ENCODE measurements at places on chromosomes 6 and 20.

- DNase-seq: no peak
These were observed 21.5 kb upstream of the DSE start for GRCh38 chr6:116349216-116349615.

DNA sequence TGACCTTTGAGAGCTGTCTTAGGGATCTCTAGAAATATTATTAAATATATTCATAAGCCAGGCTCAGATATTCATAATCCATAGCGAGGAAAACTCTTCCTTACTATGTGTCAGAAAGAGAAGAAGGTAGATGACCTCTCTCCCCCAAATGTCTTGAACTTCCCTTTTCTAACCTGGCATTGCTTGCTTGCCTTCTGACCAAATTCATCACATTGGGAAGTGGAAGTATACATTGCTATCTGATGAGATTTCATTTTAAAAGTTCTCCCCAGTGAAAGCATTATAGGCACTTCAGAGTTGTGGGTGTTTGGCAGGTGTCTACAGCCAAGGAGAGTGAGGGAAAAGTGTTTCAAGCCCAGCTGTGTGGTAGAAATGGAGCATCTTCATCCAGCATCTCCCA lies 197.3 kb downstream of the ZFAND3 start:
- no peak for DNase-seq

DNA sequence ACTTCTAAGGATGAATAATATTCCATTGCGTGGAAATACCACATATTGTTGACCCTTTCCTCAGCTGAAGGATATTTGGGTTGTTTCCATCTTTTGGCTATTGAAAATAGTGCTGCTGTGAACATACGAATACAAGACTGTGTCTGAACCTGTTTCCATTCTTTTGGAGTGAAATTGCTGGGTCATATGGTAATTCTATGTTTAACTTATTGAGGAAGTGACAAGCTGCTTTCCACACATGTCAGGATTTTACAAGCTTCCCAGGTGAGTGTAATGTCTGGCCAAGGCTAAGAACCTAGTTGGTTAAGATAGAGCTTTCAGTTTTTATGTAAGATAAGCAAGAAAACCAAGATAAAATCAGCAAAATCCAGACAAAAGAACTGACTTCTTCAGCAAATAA lies 48.8 kb downstream of the PPP1R3G start:
- no peak for DNase-seq

DNA sequence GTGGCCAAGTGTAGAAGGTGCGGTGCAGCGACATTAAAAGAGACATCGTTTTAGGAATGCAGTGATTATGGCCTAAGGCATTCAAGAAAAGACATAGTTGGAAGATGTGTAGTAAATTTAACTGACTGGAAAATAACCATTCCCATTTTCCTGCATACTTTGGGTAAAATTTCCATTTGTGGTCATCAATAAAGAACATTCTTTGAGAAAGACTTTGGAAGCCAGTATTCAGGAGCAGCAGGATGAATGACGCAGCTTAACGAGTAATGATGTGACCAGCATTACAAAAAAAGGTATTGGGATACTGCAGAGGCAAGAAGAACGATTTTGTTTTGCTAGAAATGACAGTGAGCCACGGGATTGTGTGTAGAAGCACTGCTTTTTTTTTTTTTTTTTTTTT lies 7.0 kb upstream of the RWDD1 start:
- DNase-seq: no peak

GRCh38 chr20:7938058-7938457 lies 2.2 kb downstream of the HAO1 start:
- no peak for DNase-seq

DNA sequence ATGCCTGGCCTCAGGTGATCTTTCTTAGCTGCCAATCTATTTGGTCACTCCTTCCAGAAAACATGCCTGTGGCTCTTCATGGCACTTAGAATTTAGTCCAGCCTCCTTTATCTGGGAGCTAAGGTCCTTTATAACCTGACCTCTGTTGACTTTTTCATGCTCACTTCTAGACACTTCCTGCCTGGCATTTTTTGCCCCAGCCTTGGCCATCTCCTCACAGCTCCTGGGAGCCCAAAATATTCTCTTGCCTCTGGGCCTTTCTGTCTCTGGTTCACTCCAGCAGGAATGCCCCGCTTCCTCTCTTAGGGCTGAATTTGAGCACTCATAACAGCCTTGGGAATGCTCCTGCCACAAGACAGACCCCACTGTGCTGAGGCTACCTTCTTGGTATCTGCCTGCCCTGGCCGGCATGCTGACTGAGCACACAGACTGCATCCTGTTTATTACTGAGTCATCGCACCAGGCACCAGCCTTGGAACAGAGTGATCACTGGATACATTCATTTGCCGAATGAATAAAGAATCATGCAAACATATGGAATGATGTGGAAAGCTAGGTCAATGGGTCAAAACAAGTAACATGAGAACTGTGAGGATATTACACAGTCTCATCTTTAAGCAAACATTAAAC lies 5.8 kb upstream of the EEF1E1 start:
- DNase-seq: no peak

DNA sequence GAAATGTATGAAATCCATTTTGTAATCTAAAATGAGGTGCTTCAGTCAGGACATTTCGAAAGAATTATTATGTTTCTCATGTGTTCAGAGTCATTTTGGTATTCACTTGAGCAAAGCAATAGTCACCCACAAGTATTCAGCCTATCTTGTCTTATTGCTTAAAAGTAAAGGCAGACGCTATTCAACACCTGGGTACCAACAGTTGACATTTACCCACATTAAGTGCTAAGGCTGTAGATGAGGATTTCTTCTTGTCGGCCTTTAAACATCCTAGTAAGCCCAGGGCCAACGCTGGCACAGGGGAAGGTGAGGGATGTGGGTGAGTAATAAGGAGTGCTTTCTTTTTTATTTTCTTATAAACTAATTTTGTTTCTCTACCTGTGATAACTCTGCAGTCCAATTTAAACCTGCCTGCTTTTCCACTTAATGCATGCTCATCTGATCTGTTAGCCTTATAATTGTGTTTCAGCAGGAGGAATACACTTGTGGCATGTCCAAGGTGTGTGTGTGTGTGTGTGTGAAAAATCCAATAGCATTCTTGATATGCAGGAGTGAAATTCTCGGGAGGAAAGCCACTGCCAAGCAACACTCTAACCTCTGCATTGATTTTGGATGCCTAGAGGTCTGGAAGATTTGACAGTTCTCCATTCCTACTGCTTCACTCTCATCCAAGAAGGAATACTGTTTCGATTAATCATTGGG lies 252.0 kb downstream of the SOX4 start:
- DNase-seq: no peak

DNA sequence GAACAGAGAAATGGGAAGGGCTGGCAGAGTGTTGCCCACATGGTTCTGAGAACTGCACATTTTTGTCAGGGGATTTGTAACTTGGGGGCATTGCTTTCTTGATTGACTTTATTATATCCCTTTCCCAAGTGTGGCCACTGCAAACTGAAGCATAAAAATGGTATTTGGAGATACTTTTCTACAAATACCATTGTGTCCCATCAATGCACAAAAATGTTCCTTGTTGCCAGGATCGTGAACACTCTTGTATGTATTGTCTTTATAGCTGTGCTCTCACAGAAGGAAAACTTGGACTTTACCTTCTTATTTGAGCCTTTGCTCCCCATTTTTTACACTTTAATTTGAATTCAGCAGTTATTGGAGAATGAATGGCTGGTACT lies 57.1 kb upstream of the C20orf144 start:
- no peak for DNase-seq

DNA sequence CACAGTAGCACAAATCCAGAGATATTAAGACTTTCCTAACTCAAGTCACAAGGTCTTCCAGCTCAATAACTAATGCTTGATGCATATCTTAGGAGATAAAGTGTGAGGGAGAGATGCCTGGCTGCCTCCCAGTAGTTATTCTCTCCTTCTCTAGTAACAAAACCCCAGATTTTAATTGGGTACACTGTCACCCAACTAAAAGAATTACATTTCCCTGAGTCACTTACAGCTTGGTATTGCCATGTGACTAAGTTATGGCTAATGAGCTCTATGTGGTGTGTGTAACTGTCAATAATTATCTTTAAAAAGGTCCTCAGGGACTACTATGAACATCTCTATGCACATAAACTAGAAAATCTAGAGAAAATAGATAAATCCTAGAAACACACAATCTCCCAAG lies 32.0 kb downstream of the KIF6 start:
- no peak for DNase-seq

- DNase-seq: no peak
These were observed 5.3 kb downstream of the ARHGAP18 start for GRCh38 chr6:129704708-129705107.

DNA sequence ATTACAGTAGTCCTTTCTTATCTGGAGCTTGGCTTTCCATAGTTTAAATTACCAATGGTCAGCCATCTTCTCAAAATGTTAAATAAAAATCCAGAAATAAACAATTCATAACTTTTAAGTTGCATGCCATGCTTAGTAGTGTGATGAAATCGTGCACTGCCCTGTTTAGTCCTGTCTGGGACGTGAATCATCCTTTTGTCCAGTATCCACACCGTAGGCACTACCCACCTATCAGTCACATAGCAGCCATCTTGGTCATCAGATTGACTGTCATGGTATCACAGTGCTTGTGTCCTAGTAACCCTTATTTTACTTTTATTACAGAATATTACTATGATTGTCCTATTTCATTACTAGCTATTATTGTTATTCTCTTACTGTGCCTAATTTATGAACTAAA lies 924.1 kb downstream of the EYS start:
- DNase-seq: no peak

DNA sequence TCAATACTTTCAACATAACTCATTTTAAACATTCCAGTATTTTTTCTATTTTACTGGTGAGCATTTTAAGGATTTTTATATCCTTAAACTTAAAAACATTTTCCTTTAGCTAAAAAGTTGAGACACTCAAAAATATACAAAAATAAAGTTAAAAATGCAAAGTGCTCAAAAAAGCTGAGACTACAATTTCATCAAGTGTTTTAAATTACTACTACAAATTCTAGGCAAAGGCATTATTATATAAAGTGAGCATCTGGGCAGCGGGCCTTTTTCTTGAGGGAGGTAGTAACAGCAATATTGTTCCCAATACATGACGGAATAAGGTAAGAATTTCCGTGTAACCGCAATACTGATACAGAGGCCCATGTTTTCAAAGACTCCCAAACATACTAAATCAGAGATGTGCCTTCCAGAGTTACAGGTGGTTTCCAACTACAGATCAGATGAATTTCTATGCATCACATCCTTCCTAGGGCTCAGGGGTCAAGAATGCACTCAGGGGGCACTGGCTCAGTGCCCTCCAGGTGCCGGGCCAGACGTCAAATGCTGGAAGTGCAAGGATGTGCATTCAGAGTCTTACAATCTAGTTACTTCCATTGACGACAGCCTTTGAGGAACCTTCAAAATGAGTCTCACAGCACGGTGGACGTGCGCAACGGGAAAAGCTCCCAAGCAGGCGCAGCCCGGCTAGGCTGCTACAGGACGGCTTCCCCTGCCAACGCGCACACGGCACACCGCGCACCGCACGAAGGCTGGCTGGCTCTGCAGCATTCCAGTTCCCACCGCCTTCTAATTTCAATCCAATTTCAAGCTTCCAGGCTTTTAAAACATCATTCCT lies 1.7 kb downstream of the PHF10 start:
- DNase-seq: peak; percentile 7
